Endothelial cell (in vitro differentiated cells): ENCODE measurements at places on chromosomes 5 and 9.

DNA sequence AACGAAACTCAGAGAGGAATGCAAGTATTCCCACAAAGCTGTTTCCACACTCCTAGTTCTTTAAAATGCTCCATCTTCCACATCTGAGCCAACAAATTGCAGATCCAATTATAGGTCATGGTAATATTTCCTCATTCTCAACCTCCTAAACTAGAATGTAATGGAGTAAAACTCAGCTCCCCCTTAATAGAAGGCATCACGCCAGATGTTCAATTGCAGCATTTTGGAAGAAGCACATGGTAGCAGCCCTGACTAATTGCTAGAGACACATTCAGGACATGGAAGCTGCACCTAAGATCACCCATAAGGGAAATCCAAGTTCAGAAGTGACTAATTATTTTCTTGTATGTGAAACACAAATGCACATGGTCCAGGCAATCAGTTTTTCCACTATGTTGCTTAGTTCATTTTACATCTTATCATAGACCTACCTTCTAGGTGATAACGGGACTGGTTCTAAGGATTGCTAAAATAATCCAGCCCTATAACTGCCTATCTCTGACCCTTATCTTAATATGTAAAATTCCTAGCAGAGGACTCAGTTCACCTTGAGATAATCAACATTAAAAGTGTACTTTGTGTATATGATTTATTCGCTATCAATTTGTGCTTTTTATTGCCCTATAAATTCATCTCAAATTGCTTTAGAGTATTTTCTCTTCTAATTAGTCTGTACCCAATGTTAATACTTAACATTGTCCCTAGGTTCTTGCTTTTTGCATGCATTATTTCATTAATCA, 75.1 kb downstream of the GABRB2 start:
- no peak for DNase-seq

- DNase-seq: no peak
Measured at GRCh38 chr5:147568710-147569406, 59.0 kb upstream of the DPYSL3 start.

DNA sequence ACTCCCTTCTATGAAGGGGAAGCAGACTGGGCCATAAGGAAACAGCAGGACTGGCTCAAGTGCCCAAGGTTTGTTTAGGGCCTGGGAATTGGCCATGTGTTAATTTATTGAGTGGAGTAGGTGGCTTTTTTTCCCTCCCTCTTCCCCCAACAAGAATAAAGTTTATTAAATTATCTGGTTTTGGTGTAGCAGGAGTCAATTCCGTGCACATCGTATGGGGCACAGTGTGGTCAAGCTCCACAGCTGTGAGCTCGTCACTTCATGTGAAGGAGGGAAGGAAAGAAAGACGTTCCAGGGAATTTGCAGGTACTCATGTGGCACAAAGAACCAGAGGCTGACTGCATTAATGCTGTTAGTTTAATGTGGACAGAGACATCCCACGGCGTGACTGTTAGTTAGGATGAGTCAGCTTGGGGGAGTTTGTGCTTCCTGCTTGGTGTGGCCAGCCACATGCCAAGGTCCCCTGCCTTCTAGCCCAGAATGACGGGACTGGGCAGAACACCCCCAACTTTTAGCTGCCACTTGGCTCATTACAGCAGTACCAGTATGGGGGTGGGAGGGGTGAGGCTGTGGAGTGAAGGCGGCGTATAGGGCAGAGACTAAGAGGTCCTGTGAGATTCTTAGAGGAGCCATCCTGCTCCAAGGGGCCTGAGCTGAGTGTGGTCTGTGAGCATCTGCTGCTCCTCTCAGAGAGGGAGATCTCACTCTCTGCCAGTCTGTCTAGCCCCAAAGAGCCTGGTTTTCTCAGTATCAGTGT, 33.2 kb downstream of the CSF1R start:
- no peak for DNase-seq

DNA sequence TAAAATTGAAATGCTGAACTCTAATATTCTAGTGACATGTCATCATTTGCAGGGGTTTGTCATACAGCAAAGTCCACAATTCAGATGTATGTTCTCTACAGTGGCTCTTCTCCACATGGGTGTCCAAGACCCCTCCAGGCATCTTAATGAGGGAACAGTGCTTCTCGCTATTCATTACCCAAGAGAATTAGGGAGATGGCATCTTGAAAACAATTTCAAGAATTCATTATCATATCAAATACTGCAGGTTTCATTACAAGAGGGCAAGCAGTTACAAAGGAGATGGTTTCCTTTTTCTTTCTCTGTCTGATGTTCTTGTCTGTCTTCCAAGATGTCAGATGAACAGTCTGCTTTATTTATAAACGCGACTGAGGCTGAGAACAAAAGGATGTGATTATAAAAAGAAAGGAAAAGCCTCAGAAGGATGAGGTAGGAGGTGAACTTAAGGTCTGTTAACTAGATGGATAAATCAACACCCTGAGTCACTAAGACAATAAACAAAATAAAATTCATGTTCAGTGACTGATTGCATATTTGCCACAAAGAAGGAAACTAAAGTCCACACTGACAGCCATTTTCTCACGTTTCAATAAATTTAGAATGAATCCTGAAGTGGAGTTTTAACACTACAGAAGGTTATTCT, 326.7 kb upstream of the EFNA5 start:
- no peak for DNase-seq

DNA sequence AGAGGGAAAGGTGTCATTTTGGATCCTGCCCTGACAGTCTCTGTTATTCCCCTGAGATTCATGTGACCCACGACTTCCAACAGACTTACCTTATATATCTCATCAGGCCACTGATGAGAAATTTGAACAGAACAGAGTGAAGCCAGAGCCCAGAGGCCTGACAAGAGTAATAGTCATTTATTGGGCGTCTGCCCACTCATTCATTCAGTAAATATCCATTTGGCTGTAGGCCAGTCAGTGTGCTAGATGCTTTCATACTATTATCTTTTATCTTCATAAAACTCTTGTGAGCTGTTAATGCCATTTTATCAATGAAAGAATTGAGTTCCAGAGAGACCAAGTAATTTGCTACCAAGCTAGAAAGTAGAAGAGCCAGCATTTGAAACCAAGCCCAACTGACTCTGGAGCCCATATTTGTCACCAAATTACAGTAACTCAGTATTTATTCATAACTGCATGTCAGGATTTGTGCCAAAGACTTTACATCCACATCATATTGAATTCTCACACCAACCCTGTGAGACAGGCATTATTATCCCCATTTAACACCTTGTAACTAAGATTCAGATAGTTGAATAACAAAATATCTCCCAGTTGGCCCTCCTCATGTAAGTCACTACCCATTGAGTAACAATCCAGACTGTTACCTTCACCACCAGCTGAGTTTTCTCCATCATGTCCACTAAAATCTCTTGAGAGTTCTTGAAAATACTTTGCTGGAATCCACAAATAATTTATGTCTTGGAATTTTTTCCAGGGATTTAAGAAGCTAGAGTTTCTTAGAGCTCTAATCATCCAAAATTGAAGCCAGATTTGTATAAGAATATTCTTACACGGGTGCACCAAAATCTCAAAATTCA, 2.5 kb downstream of the PTPDC1 start:
- DNase-seq: no peak

- no peak for DNase-seq
Measured at GRCh38 chr5:150309101-150309885, 6.6 kb upstream of the ARSI start.

- DNase-seq: no peak
Measured at GRCh38 chr5:153987301-153987700, 51.4 kb downstream of the FAM114A2 start.

- no peak for DNase-seq
Measured at GRCh38 chr9:78149702-78150291, 86.1 kb upstream of the CEP78 start.

- no peak for DNase-seq
Measured at GRCh38 chr9:124220946-124221451, 36.8 kb upstream of the NEK6 start.

GRCh38 chr5:177604116-177604521, 4.2 kb downstream of the B4GALT7 start:
- no peak for DNase-seq

DNA sequence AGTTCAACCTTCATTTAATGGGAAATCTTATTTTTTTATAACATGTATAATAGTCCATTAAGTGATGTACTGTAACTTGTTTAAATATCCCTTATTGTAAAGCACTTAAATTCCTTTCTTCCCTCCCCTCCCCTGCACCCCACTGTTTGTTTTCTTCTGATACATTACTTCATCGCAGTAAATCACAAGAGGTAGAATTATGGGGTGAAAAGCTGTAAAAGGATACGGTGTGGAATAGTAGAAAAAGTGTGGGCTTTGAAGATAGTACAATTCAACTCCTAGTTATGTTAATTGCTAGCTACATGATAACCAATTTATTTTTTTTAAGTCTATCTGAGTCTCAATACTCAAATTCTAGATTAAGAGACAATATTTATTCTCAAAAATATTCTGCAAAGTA, 41.9 kb upstream of the MACIR start:
- no peak for DNase-seq

DNA sequence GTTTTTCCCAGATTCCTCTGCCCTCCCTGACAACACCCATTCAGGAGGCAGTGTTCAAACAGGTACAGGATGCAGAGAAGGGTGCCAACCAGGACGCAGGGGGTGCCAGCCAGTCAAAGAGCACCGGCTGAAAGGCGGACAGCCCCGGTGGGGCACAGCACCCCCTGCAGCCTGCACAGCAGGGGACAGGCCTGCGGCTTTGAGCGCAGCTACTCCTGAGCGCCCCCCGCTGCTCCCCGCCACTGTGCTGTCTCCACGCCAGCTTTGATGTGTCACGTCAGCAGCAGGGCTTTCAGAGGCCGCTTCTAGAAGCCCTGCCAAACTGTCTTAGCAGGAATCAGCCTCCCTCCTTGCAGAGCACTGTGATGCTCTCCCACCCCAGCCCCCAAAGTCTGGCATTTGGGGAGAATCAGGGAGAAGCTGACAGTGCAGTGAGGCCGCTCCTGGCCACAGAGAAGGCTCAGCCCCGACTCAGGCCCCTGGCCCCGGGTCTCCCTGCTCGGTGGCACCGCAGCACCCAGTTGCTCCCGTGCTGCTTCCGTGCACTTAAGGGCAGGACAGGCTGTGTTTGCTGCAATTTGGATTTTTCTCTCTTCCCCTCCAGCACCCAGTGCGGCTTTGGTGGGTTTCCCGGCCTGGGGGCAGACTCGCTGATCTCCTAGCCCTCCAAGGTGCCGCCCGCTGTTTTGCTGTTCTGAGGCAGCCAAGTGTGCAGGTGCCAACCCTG, 20.3 kb downstream of the AK8 start:
- no peak for DNase-seq

DNA sequence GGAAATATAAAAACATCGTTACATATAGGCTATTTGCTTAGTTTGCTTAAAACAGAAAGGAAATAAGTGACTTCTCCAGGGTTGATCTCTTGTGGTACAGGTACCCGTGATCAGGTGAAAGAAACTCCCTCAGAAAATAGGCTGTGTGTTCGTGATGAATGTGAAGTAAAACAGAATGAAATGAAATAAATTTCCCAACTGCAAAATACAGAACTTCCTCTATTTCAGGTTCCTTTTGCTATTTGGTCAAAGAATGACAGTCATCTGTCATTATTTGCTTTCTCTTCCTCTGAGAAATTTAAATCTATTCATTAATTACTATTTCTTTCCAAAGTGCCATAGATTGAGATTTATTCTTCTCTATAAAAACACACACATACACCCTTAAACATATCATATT, 408.1 kb downstream of the FAM170A start:
- no peak for DNase-seq

GRCh38 chr5:127700237-127700766, 2.9 kb upstream of the CCDC192 start:
- no peak for DNase-seq

DNA sequence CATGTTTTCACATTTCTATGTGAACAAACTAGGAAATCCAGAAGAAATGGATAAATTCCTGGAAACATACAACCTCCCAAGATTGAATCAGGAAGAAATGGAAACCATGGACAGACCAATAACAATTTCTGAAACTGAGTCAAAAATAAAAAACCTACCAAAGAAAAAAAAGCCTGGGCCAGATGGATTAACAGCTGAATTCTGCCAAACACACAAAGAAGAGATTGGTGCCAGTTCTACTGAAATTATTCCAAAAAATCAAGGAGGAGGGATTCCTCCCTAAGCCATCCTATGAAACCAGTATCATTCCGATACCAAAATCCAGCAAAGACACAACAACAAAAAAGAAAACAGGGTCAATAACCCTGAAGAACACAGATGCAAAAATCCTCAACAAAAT, 166.9 kb upstream of the FBXL7 start:
- no peak for DNase-seq

DNA sequence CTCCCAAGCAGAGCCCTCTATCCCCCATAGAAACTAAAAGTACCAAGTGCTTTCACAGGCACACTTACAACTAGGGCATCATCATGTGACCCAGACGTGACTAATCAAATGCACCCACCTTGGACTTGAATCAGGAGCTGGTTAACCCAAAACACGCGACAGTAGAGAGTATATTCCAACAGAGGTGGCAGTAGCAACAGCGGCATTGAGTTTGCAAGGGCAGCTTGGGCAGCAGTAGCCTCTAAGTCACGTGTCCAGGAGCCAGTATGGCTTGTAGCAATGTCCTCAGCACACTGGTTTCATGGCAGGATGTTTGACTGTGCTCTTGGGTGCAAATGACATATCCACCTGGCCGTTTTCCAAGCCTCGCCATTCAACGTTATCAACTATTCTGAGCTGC, 73.4 kb upstream of the DNAH5 start:
- no peak for DNase-seq

- DNase-seq: no peak
Measured at GRCh38 chr5:100623719-100624118, 88.5 kb downstream of the FAM174A start.
